ENCODE measurements at places on chromosomes 4 and X.

DNA sequence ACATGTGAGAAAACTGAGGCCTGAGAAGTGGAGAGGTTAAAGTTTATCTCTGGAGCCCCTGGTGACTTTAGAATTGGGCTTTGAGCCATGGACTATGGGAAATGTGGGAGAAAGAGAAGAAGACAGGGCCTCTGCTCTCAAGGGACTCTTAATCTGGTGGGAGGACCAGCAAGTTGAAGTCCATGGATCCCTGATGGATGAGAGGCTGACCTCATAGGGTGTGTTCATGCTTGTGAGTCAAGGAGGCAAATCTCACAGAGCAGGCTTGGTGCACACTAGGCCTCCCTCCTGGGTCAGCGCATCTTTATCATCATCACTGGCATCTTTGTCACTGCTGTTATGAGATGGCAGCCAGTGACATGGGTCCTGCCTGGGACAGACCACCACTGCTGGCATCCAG, 211.9 kb downstream of the AFAP1 start:
- DNase-seq = no peak

DNA sequence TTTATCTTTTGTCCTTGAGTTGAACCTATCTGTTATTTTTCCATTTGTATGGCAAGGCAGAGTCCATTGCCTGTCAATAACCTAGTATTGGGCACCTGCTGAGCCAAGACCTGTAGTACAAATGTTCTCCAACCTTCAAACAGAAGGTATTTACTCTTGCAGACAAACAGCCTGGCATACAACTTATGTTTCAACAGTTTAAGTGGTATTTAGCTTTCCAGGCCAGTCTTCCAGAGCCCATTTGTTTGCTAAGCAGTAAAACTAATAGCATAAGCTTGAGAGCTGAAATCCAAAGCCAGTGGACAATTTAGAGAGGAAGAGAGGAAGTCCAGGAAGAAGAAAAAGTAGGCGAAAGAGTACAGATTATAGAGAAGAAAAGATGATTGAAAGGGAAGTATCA, 979.3 kb downstream of the GLUD2 start:
- DNase-seq = no peak

GRCh38 chrX:114267142-114267541, 316.7 kb upstream of the HTR2C start:
- DNase-seq = no peak

GRCh38 chr4:68714400-68714799, 43.9 kb upstream of the UGT2B15 start:
- DNase-seq = no peak

GRCh38 chr4:74014332-74014731, 15.9 kb upstream of the CXCL5 start:
- DNase-seq = no peak

DNA sequence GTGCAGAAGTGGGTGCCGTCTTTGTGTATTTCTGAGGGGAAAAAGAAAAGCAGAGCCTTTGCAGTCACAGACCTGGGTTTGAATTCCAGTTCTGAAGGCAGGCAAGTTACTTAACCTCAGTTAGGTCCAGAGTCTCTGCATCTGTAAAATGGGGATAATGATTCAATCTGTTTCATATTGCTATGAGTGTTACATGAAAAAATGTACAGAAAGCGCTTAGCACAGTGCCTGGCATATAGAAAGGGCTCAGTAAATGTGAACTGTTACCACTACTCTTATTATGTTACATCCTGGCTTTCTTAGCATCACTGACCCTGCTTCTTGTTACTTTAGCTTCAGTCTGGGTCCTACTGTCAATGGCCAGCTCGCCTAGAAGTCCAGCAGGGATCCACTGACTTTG, 45.9 kb downstream of the DOCK11 start:
- no peak for DNase-seq

- DNase-seq = no peak
Observed at GRCh38 chr4:139913995-139914598, 239.9 kb downstream of the MAML3 start.

All from suppressor macrophage treated with lipopolysaccharide for 1 hour (primary cell).